ENCODE measurements at places on chromosomes 5 and 9.

- DNase-seq = no peak
These were observed 146.9 kb upstream of the SLC1A3 start for GRCh38 chr5:36459176-36460135.

DNA sequence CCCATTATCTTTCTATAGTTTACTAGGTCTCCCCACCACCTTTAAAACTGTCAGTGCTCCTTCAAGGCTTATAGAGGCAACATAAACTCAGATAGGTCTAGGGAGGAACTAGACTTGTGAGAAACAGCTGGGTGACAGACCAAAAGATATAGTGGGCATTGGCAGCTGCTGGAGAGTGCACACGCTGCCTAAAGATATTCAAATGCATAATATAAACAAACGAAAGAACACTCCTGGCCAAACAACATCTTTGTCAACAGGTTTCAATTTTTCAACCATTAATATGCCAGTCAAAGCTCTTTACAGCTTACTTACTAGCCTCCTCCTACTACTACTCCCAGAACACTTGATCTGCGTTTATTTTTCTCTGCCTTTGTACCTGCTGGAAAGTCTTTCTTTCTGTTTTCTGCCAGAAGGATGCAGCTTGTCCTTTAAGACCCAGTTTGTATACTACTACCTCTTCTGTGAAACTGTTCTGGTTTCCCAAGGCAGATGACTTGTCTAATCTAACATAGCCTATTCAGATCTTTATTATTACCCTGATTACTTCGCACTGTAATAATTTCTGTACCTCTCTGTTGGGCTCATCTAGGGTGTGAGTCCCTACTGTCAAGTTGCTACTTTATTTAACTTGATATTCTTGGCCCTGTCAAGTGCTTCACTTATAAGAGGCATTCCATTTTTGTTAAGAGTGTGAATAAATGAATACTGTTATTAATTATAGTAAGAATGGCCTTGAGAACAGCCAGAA is 14.3 kb downstream of the KDM3B start:
- no peak for DNase-seq

- DNase-seq = no peak
These were observed 54.0 kb upstream of the CXCL14 start for GRCh38 chr5:135632798-135633197.

GRCh38 chr5:179420476-179420875 is 75.2 kb upstream of the ADAMTS2 start:
- DNase-seq = no peak

DNA sequence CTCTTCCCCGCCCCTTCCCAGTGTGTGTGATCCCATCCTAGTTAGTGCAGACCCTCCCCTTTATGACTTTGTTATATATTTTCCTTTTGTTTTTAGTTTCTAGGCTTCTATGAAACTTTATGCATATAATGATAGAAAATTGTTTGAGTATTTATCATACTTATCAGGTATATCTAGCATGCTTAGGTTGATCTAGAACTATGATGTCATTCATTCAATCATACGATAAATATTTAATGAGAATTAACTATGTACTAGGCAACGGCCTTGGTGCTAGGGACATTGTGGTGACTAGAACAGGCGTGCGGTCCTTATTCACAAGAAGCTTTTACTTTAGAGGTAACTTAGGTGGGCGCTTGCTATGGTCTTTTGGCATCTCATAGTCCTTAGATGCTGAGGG is 13.6 kb upstream of the ANKRD55 start:
- DNase-seq = no peak

- DNase-seq = no peak
These were observed 13.6 kb downstream of the NNT start for GRCh38 chr5:43616535-43616934.

GRCh38 chr9:36566813-36567221 is 5.9 kb upstream of the MELK start:
- DNase-seq = no peak

DNA sequence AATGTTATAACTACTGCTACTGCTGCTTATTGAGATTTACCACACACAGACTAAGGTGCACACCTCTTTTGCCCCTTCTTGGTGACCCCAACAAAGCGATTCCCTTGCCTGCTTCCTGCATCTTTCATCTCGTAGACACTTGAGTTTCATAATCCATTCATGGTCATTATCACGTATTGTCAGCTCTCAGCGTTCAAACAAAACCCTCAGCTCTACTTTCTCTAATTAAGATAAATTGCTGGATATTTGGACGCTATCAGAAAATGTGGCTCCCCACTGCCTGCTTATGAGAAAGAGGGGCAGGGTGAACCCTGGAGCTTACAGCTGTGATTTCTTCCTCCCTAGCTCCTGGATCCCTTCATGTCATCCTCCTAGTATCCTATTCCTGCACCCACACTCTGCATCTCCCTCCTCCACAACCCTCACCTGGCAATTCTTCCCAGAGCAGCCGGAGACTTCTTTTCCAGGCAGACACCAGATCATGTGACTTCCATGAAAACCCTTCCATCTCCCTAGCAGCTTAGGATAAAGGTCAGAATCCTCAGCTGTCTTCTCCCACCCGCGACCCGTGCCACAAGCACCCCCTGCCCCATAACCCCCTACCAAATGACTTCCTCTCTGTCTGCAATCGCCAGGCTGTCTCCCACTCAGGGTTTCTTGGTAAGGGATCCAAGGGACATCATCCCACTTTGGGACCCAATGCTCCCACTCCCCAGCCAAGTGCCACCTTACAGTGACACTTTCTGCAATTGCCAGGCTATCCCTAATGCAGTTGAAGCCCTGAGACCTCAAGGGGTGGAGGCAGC is 146.5 kb downstream of the NSG2 start:
- DNase-seq = no peak

- no peak for DNase-seq
These were observed 8.8 kb downstream of the CAMK4 start for GRCh38 chr5:111233052-111233374.

DNA sequence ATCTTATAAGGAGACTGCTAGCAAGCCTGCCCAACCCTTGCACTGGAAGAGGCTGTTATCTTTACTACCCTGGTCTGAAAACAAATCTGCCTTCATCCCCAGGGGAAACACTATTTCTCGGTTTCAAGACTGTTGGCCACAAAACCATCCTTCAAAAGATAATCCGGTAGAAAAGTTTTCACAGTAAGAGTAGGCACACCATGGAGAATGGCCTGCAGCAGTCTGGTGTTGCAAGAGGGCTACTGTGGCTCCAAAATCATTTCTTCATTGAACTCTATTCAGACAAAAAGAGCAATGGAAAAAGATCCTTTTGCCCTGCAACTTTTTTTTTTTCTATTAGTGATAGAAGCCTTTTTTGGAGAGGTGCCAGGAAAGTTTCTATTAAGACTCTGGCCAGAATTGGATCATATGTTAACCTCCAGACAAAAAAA is 163.9 kb downstream of the ARHGEF28 start:
- no peak for DNase-seq

DNA sequence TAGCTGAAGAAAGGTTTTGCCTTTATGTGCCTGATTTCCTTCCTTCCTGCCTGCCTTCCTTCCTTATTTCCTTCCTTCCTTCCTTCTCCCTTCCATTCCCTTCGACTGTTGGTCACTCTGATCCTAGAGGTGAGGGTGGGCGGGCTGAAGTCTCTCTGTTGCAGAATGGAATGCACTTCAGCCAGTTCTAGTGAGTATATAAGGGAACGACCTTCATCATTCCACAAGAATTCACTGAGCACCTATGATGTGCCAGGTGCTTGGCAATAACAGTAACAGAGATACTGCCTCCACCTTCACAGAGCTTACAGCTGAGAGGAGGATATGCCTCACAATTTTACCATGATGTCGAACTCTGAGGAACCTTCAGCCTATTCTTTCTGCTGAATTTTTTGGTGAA is 8.7 kb upstream of the OR5C1 start:
- no peak for DNase-seq

- DNase-seq = no peak
These were observed 29.6 kb downstream of the ZNF366 start for GRCh38 chr5:72477644-72478043.

GRCh38 chr5:158013939-158014338 is 155.0 kb upstream of the CLINT1 start:
- no peak for DNase-seq

DNA sequence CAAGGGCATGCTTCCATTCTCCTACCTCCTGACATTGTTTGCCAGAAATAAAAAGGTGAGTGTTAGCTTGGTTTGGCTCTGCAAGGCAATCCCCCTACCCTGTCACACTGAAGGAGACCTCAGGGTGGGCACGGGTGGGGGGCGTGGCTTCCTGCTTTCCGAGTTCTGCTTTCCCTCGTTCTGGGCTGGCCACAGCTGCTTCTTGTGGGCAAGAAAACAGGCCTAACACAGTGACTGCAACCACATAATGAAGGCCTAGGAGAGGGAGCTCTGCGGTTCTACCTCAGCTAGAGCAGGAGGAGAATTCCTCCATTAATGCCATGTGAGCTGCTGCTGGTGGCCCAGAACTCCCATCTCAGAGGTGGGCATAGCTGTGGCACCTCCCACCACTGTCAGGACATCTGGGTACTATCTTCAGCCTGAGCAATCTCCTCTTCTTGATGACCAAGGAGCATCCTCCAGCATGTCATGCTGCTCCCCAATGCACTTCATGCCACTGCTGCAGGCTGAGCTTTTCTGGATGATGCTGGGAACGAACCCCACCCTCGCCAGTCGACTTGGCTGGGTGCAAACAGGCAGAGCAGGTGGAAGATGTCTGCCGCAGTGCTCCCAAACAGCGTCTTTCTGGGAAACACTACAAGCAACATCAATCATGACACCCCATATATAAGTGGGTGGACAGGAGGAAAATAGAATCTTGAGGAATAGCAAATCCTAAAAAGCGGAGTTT is 139.5 kb upstream of the RAPGEF1 start:
- DNase-seq = no peak

DNA sequence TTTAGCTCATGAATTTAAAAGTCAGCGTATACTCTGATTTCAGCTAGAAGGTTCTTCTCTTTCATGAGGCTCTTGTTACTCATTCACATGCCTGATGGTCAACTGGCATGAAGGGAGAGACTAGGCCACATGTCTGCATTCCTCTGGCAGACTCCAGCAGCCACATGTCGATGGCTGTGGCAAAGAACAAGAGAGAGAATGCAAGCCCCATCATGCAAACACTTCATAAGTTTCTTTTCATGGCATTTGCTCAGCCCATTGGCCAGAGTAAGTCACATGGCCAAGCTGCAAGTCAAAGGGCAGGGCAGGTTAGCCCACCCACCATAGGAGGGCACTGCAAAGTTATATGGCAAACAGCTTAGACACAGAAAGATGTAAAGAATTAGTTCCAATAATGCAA is 5.4 kb downstream of the KCNV2 start:
- DNase-seq = no peak

DNA sequence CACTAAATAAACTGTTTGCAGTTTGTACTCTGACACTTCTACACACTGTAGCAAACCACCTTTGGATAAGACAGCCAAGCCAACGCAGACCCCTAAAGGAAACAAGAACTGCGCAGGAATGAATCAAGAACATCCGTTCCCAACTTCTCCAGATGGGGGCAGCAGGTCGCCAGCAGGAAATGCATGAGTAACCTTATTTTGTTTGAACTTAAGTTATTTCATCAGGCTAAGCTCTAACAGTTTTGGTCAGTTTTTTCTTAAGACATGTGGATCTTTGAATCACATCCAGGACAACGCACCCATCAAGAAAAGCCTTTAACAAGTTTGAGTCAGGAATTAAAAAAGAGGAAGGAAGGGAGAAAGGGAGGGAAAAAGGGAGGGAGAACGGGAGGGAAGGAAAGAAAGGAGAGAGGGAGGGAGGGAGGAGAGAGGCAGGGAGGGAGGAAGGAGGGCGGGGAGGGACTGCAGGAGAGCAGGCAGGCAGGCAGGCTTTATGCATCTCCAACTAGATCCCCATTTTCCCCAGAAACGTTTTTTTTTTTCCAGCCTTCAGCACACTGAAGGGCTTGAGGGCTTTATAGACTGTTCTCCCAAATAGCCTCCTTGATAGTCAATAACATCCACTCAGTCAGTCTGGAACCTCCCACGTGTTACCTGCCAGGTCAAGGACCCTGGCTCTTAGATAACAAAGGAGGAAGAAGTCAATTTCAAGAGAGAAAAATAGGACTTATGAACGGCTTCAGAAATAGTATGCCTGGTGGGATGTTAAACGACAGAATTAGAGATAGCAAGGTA is 22.2 kb downstream of the BHMT start:
- DNase-seq = peak; percentile 51

DNA sequence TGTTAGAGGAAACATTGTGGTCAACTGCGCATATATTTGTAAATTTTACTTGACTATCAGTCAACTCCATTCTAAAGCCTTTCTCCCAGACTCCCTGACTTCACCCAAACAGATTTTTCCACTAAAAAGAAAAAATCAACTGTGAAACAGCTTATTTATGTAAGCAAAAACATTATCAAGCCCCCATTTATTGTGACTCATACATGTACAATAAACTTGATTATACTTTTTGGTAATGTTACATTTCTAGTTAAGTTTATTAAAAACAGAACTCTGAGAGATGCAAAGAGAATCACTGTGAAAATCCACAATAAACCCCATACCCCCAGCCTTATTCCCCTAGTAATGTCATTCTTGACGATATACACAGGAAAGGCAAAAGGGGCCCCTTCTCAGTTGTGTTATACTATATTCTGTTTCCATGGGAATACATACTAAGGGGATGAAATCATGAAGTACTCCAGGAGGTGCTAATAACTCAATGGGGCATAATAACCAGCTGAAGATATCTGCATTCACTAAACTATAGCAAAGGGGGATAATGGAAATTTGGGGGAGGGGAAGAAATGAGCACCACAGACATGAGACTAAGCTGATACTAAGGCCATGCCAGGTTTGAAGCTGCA is 616.0 kb downstream of the ACTL7B start:
- no peak for DNase-seq

- no peak for DNase-seq
These were observed 1.2 kb upstream of the PCDHGA5 start for GRCh38 chr5:141362719-141363118.

- no peak for DNase-seq
These were observed 24.6 kb upstream of the NANS start for GRCh38 chr9:98031935-98032334.

- no peak for DNase-seq
These were observed 31.7 kb downstream of the NRG2 start for GRCh38 chr5:140011297-140011802.

- peak; percentile 61 for DNase-seq
These were observed 194.4 kb downstream of the RGS3 start for GRCh38 chr9:113657765-113658544.

DNA sequence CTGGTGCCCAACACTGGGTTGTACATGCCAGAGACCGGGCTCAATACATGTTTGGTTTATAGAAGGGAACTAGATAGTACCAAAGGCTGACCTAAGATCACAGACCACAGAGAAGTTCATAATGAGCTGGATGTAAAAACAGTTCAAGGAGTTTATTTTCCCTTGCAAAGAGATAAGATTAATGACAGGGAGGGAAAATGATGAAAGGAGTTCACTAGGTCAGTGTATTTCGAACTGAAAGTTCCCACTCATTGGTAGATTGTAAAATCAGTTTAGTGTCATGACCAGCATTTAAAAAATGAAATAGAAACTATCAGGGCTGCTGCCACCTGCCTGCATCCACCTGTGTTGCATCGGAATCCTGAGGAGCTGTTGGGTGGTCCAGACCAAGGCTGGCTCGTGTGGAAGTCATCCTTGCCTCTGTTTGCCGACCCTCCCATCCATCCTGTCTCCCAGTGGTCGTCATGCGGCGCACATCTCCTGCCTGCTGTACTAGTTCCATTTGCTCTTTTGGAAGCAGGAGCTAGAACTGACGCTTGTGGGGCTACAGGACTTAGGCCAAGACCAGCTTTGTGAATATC is 21.1 kb downstream of the TBC1D2 start:
- DNase-seq = no peak

- DNase-seq = no peak
These were observed 4.3 kb downstream of the CAAP1 start for GRCh38 chr9:26888271-26888670.

Measured in stimulated activated CD8-positive, alpha-beta memory T cell treated with anti-CD3 and anti-CD28 coated beads, Interleukin-2, amount 100 ng/mL, for 48 hours (primary cell).